ENCODE measurements at places on chromosomes 12 and 14. TPM values are rescaled to one million over a fixed set of nuclear protein-coding genes. Genes with fewer than 3 reads are reported as not detected.
A peak's percentile ranks its signal among the peaks of the same experiment; 100 is the strongest.

- no peak overlapping the region for H3K4me3 ChIP-seq
- DNase-seq, result no peak
- H3K27ac ChIP-seq, result no peak overlapping the region
- H3K36me3 ChIP-seq, result no peaks in the 10 kb centered on the region
- no peaks in the 10 kb centered on the region for H3K4me1 ChIP-seq
Measured at GRCh38 chr12:79454338-79454843, 236.4 kb downstream of the PAWR start.

- H3K27ac ChIP-seq, result peak overlapping the region; percentile 76
- H3K4me3 ChIP-seq, result peak overlapping the region; percentile 56
- H3K27me3 ChIP-seq, result peaks cover 4% of the 10 kb centered on the region
- peak; percentile 35 for DNase-seq
Measured at GRCh38 chr14:21874167-21874566, 200.5 kb upstream of the OR4E1 start.

LTBP2 gene
- total RNA-seq, result 0.05 TPM

P2RX7 gene
- 8.9 TPM for total RNA-seq

DNA sequence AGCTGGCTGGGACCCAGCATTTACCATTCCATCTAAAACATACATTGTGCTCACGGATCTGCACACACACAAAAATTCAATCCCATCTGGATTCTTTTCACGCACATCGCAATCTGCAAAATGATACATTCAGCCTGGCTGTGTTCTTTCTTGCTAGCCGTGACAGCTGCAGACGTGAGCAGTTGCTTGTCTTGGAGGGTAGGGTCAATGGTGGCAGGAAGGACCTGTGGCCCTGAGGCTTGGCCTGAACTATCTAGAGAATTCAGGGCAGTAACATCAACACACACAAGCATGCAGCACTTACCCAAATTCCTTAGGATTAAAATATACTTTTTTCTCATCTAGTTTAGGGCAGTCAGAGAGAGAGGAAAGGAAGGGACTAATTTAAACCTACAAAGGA, 72.0 kb downstream of the DICER1 start:
- no peaks in the 10 kb centered on the region for H3K27me3 ChIP-seq
- no peak overlapping the region for H3K27ac ChIP-seq
- DNase-seq, result no peak
- no peak overlapping the region for H3K4me3 ChIP-seq
- H3K4me1 ChIP-seq, result no peaks in the 10 kb centered on the region
- peaks cover 25% of the 10 kb centered on the region for H3K36me3 ChIP-seq

SMARCC2 gene
- total RNA-seq, result 144 TPM

UBE2N gene
- total RNA-seq, result 194 TPM

DNA sequence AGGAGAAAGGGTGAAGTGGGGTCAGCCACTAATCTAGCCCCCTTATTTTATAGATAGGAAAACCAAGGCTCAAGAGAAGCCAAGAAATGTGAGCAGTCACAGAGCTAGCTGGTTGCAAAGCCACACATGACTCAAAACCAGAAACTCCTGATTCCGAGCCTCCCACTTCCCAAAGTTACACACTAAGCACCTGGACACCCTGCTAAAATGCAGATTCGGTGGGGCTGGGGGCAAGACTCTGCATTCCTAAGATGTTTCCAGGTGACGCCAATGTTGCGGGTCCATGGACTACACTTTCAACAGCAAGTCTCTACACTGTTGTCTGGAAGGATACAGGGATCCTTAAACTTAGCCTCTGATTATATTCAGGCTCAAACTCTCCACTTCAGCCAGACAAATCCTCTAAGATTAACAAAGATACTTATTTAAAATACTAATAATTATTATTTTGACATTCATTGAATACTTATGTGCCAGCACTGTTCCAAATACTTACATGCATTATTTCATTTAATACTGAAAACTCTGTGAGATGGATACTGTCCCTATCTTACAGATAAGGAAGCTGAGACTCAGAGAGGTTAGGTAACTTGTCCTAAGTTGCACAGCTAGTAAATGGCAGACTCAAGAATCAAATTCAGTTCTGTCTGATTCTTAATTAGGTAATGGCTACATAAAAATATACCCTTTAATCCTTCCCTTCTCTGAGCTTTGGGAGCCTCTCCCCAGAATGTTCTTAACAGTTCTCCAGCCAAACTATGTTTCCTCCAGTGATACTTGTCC, 81.4 kb downstream of the CRACR2A start:
- H3K27me3 ChIP-seq, result no peaks in the 10 kb centered on the region
- H3K27ac ChIP-seq, result no peak overlapping the region
- no peak for DNase-seq
- H3K4me3 ChIP-seq, result no peak overlapping the region

GRCh38 chr14:24051176-24051788, 527 bp upstream of the CARMIL3 start:
- H3K27ac ChIP-seq, result peak overlapping the region; percentile 70
- H3K27me3 ChIP-seq, result peaks cover 39% of the 10 kb centered on the region
- DNase-seq, result peak; percentile 18

- H3K4me3 ChIP-seq, result no peak overlapping the region
- no peak for DNase-seq
- H3K4me1 ChIP-seq, result no peaks in the 10 kb centered on the region
- H3K27ac ChIP-seq, result no peak overlapping the region
- H3K27me3 ChIP-seq, result no peaks in the 10 kb centered on the region
- no peaks in the 10 kb centered on the region for H3K36me3 ChIP-seq
Measured at GRCh38 chr12:44889162-44889561, 13.0 kb upstream of the NELL2 start.

- DNase-seq, result no peak
- no peaks in the 10 kb centered on the region for H3K36me3 ChIP-seq
- no peak overlapping the region for H3K4me3 ChIP-seq
- no peaks in the 10 kb centered on the region for H3K27me3 ChIP-seq
Measured at GRCh38 chr12:59158066-59158465, 237.8 kb upstream of the LRIG3 start.

- no peak for DNase-seq
- peak overlapping the region; percentile 74 for H3K27ac ChIP-seq
- H3K27me3 ChIP-seq, result no peaks in the 10 kb centered on the region
- peaks cover 39% of the 10 kb centered on the region for H3K36me3 ChIP-seq
- H3K4me1 ChIP-seq, result peaks cover 61% of the 10 kb centered on the region
- no peak overlapping the region for H3K4me3 ChIP-seq
Measured at GRCh38 chr12:124458992-124459851, 108.2 kb downstream of the NCOR2 start.

- no peak for DNase-seq
- H3K27me3 ChIP-seq, result peaks cover 10% of the 10 kb centered on the region
- H3K27ac ChIP-seq, result no peak overlapping the region
- H3K36me3 ChIP-seq, result no peaks in the 10 kb centered on the region
- no peaks in the 10 kb centered on the region for H3K4me1 ChIP-seq
Measured at GRCh38 chr12:94863321-94864035, 140.0 kb downstream of the NDUFA12 start.

SMARCD1 gene
- total RNA-seq, result 78.1 TPM

SOAT2 gene
- 10.8 TPM for total RNA-seq

GRCh38 chr12:7304456-7304855, 584 bp downstream of the ACSM4 start:
- no peaks in the 10 kb centered on the region for H3K36me3 ChIP-seq
- DNase-seq, result no peak
- H3K27me3 ChIP-seq, result peaks cover 8% of the 10 kb centered on the region
- no peak overlapping the region for H3K27ac ChIP-seq
- H3K4me3 ChIP-seq, result no peak overlapping the region
- H3K4me1 ChIP-seq, result no peaks in the 10 kb centered on the region
